ENCODE measurements at places on chromosomes 13 and 19.

DNA sequence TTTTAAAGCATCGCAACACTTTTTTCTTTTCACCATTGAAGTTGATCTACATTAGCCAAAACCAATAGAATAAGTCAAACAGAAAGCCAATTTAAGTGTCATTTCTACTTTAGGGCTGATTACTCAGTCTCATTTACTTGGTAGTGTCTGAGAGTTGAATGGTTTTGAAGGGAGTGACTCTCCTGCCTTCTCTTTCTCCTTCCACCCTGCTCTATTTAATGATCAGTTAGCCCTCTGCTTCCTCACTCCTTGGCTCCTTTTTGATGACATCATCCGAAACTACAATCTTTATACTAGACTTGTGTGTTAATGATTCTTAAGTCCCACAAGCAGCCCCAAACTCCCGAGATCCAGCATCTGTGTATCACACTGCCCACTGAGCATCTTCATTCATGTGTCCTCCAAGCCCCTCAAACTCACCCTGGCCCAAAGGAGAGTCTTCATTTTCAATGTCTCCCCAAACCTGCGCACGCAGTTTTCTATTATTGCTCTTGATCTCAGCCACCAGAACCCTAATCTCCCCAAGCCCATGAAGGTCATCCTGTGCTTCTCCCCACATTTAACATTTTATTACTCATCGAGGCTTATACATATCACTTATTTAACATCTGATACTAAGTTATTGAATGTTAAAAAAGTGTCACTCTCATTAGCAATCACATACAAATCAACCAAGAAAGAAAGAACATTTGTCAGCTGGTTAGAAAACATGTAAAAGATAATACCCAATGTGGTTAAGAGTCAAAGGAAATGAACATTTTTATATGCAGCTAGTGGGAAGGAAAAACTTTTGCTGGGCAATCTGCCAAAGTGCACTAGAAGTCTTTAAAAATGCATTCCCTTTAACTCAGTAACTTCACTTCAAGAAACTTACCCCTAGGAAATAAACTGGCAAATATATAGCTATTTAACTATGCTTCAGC is 32.2 kb upstream of the ARGLU1 start:
- no peaks in the 10 kb centered on the region for H3K36me3 ChIP-seq
- no peaks in the 10 kb centered on the region for H3K27me3 ChIP-seq
- no peak overlapping the region for H3K4me3 ChIP-seq
- DNase-seq: peak; percentile 84
- no peak overlapping the region for H3K27ac ChIP-seq
- H3K4me1 ChIP-seq: peaks cover 5% of the 10 kb centered on the region

- no peak overlapping the region for H3K27ac ChIP-seq
- no peak overlapping the region for H3K4me3 ChIP-seq
- no peaks in the 10 kb centered on the region for H3K36me3 ChIP-seq
Measured at GRCh38 chr13:75385708-75386083, 96.3 kb downstream of the TBC1D4 start.

DNA sequence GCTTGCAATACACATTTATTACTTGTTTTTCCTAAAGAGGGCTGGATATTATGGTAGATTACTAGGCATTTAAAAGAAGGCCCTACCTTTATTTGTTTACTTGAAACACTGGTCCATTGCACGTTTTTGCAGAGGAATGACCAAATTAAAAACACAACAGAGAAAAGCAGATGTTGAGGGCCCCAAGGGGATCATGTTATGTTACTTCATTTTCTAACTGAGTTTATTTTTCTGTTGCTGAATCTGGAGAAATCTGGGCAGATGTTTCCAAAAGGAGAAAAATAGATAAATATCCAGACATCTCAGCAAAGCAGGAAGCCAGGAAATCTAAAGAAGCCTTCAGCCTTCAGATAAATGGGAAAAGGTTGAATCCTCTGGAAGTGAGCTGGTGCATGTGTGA is 353.0 kb downstream of the NDFIP2 start:
- H3K4me3 ChIP-seq: no peak overlapping the region
- H3K27ac ChIP-seq: no peak overlapping the region
- DNase-seq: no peak
- no peaks in the 10 kb centered on the region for H3K4me1 ChIP-seq
- no peaks in the 10 kb centered on the region for H3K36me3 ChIP-seq
- H3K27me3 ChIP-seq: no peaks in the 10 kb centered on the region

- no peaks in the 10 kb centered on the region for H3K36me3 ChIP-seq
- no peak overlapping the region for H3K4me3 ChIP-seq
- H3K4me1 ChIP-seq: no peaks in the 10 kb centered on the region
- no peak for DNase-seq
- no peak overlapping the region for H3K27ac ChIP-seq
Measured at GRCh38 chr19:52739576-52739975, 4.7 kb upstream of the ZNF611 start.

DNA sequence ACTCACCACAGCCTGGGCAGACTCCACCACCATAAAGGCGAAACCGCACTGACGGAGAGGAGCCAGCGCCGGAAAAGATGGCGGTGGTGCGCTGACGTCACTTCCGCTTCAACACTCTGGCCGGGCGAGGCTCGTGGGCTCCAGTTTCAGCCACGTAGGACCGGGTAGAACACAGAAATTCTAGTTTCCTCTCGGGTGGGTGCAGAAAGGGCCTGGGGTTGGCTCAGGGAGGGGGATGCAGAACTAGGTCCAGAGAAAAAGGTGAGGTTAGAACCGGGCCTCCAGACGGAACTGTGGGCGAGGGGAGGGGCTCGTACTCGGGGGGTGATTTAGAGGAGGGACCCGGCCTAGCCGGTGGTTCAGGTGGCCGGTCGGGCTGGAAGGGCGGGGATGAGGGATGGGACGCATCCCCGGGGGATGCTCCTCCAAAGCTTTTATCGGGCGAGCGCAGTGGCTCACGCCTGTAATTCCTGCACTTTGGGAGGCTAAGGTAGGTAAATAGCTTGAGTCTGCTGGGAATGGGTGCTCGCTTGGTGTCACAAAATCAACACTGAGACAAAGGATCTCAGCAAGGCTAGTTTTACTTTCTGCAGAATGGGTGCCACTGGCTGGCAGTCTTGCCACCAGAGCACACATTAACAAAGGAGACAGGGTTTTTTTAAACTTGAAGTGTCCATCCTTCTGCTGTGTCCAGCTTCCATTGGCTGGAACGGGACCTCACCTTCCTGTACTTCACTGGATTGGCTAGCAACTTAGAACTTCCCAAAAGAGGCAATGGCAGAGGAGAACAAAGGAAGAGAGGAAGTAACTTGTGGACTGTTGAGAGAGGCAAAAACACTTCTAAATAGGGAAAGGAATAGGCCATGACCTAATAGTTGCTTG is at the start of gene ZNF561:
Gene ZNF561, minus strand, starts transcription at position 77 of the 882 bp plus-strand sequence. CDS start 1,776 bp downstream, outside the sequence.
- peak within 1 kb of the TSS; percentile 79 for H3K4me3 ChIP-seq
- H3K27me3 ChIP-seq: no peaks in the 10 kb centered on the region

DNA sequence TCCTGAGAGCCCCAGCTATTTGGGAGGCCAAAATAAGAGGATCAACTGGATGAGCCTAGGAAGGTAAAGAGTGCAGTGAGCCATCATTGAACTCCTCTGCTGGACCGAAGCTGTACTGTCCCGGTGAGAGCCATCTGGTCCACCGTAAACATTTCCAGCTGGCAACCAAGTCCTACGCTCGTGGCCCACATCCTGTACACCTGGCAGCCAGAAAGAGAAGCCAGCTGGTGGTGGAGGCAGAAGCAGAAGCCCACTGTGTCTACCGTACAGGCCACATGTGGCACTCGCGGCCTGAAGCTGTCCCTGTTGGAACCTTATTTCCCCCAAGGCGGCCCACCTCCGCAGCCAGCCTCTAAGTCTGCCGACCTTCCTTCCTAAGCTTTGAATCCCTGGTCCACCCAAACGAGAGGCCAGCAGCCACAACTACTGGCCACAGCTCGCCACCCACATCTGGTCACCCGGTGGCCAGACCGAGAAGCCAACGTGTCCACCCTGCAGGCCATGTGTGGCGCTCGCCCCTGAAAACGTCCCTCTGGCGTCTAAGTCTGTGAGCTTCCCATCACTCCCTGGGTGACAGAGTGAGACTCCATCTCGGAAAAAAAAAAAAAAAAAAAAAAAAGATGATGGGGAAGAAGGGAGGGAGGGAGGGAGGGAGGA is 14.2 kb upstream of the ZNF91 start:
- H3K27me3 ChIP-seq: no peaks in the 10 kb centered on the region
- no peak overlapping the region for H3K4me3 ChIP-seq
- H3K36me3 ChIP-seq: no peaks in the 10 kb centered on the region

GRCh38 chr19:10687518-10688288 is 13.5 kb upstream of the QTRT1 start:
- H3K4me1 ChIP-seq: peaks cover 2% of the 10 kb centered on the region
- H3K27me3 ChIP-seq: no peaks in the 10 kb centered on the region
- peaks cover 52% of the 10 kb centered on the region for H3K36me3 ChIP-seq
- DNase-seq: no peak

DNA sequence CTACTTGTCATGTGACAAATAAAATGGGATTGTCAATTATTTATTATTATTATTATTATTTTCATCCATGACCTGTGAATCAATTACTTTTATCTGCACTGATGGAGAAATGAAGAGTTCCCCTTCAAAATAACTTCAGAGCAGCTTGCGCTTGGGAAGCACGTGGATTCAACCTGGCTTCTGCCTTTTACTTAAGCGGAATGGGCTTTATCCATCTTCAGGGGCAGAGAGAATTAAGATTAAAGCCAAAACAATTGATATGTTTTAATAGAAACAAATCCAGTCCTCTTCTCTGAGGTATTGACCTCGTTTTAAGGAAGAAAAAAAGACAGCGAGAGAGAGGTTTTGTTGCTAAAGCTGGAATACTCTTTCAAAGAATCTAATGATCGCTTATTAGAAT is 876 bp downstream of the SACS start:
- H3K27me3 ChIP-seq: no peaks in the 10 kb centered on the region
- H3K4me3 ChIP-seq: peak overlapping the region; percentile 85
- H3K36me3 ChIP-seq: no peaks in the 10 kb centered on the region
- H3K4me1 ChIP-seq: peaks cover 7% of the 10 kb centered on the region
- no peak for DNase-seq
- no peak overlapping the region for H3K27ac ChIP-seq

- H3K27ac ChIP-seq: no peak overlapping the region
- H3K27me3 ChIP-seq: no peaks in the 10 kb centered on the region
- H3K36me3 ChIP-seq: no peaks in the 10 kb centered on the region
Measured at GRCh38 chr13:98622931-98623331, 46.0 kb upstream of the STK24 start.

DNA sequence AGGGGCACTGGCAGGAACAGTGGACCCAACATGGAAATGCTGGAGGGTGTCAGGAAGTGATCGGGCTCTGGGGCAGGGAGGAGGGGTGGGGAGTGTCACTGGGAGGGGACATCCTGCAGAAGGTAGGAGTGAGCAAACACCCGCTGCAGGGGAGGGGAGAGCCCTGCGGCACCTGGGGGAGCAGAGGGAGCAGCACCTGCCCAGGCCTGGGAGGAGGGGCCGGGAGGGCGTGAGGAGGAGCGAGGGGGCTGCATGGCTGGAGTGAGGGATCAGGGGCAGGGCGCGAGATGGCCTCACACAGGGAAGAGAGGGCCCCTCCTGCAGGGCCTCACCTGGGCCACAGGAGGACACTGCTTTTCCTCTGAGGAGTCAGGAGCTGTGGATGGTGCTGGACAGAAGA is 4.1 kb downstream of the KLK2 start:
- H3K4me1 ChIP-seq: no peaks in the 10 kb centered on the region
- H3K4me3 ChIP-seq: no peak overlapping the region
- H3K27ac ChIP-seq: no peak overlapping the region
- DNase-seq: no peak
- H3K27me3 ChIP-seq: no peaks in the 10 kb centered on the region
- no peaks in the 10 kb centered on the region for H3K36me3 ChIP-seq

GRCh38 chr19:43725468-43725867 is 9.6 kb downstream of the IRGC start:
- peaks cover 5% of the 10 kb centered on the region for H3K36me3 ChIP-seq
- H3K27ac ChIP-seq: no peak overlapping the region
- H3K4me1 ChIP-seq: no peaks in the 10 kb centered on the region
- no peak overlapping the region for H3K4me3 ChIP-seq
- DNase-seq: no peak

GRCh38 chr19:10681658-10682057 is 19.6 kb upstream of the QTRT1 start:
- peaks cover 2% of the 10 kb centered on the region for H3K4me1 ChIP-seq
- H3K4me3 ChIP-seq: no peak overlapping the region
- peaks cover 60% of the 10 kb centered on the region for H3K36me3 ChIP-seq
- H3K27ac ChIP-seq: no peak overlapping the region
- DNase-seq: no peak

DNA sequence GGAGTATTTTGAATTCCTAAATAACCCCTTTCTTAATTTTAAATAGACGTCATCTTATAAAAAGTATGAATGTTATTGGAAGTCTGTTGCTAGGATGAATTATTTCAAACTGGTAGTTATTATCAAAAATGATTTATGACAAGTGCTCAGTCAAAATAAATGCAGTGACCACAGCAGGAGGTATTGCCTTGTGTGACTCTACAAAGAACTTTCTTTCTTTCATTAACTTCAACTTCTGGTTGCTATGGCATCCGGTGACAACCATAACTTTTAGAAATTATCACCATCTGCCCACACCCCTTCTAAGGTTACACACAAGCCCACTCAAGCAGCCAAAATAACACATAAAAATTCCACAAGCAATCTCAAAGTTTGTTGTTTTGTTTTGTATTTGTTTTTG is 189.9 kb downstream of the DACH1 start:
- H3K27ac ChIP-seq: no peak overlapping the region
- H3K36me3 ChIP-seq: no peaks in the 10 kb centered on the region
- no peak for DNase-seq
- no peak overlapping the region for H3K4me3 ChIP-seq
- no peaks in the 10 kb centered on the region for H3K27me3 ChIP-seq

DNA sequence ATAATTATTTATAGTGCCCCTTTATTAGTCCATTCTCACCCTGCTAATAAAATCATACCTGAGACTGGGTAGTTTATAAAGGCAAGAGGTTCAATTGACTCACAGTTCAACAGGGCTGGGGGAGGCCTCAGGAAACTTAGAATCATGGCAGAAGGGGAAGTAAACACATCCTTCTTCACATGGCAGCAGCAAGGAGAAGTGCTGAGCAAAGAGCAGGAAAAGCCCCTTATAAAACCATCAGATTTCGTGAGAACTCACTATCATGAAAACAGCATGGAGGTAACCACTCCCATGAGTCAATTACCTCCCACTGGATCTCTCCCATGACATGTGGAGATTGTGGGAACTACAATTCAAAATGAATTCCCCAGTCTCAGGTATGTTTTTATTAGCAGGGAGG is 89.9 kb upstream of the STARD13 start:
- H3K4me3 ChIP-seq: no peak overlapping the region
- no peaks in the 10 kb centered on the region for H3K27me3 ChIP-seq
- DNase-seq: no peak

All from fibroblast of lung (primary cell).